A673 (cell line): ENCODE measurements at places on chromosomes 6 and 20. TPM values are rescaled to one million over a fixed set of nuclear protein-coding genes. Genes with fewer than 3 reads are reported as not detected.

DNA sequence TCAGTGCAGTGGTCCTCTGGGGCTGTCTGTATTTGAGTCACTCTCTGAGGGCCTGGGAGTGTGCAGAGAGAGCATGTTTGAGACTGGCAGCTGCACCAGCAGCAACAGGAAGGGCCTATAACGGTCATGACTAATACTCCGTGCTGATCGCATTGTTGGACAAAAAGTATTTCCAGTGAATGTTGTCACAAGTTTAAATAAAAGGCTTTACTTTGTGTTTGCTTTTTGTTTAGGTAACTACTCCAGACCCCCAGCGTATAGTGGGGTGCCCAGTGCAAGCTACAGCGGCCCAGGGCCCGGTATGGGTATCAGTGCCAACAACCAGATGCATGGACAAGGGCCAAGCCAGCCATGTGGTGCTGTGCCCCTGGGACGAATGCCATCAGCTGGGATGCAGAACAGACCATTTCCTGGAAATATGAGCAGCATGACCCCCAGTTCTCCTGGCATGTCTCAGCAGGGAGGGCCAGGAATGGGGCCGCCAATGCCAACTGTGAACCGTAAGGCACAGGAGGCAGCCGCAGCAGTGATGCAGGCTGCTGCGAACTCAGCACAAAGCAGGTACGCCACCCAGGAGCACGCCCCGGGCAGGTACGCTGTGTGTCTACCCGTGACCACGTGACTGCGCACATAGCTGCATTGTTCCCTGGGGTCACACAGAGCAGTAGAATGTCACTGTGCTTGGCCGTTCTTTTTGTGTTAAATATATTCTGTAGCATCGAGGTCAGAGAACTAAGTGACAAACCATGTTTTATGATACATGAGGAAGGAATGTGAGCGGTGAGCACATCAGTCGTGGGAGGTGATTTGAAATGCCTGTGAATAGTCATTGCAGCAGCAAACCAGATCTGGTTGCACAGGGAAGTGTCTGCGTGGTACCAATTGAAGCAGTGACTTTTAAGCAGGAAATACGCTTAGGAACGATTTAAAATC is 174.7 kb downstream of the TMEM242 start:
- no peaks in the 10 kb centered on the region for H3K36me3 ChIP-seq
- DNase-seq, result peak; percentile 76
- no peak overlapping the region for H3K4me3 ChIP-seq
- peaks cover 63% of the 10 kb centered on the region for H3K4me1 ChIP-seq
- H3K27me3 ChIP-seq, result no peaks in the 10 kb centered on the region
- peak overlapping the region; percentile 71 for H3K27ac ChIP-seq

GRCh38 chr20:4158466-4159050 is 143.2 kb upstream of the RNF24 start:
- no peak for DNase-seq
- no peaks in the 10 kb centered on the region for H3K27me3 ChIP-seq
- peaks cover 27% of the 10 kb centered on the region for H3K4me1 ChIP-seq
- H3K36me3 ChIP-seq, result no peaks in the 10 kb centered on the region
- H3K27ac ChIP-seq, result no peak overlapping the region

- no peak overlapping the region for H3K4me3 ChIP-seq
- H3K27me3 ChIP-seq, result no peaks in the 10 kb centered on the region
- no peak for DNase-seq
- no peaks in the 10 kb centered on the region for H3K4me1 ChIP-seq
These were observed 1199.8 kb upstream of the MAP3K7 start for GRCh38 chr6:91786474-91787184.

- no peak for DNase-seq
- H3K27ac ChIP-seq, result no peak overlapping the region
- H3K27me3 ChIP-seq, result peaks cover 96% of the 10 kb centered on the region
These were observed 2.7 kb downstream of the GATA5 start for GRCh38 chr20:62472941-62473585.

- no peak for DNase-seq
- H3K4me3 ChIP-seq, result no peak overlapping the region
- no peak overlapping the region for H3K27ac ChIP-seq
- H3K4me1 ChIP-seq, result peaks cover 7% of the 10 kb centered on the region
- no peaks in the 10 kb centered on the region for H3K36me3 ChIP-seq
- peaks cover 54% of the 10 kb centered on the region for H3K27me3 ChIP-seq
These were observed 25.7 kb downstream of the CFAP61 start for GRCh38 chr20:20078041-20078440.

DNA sequence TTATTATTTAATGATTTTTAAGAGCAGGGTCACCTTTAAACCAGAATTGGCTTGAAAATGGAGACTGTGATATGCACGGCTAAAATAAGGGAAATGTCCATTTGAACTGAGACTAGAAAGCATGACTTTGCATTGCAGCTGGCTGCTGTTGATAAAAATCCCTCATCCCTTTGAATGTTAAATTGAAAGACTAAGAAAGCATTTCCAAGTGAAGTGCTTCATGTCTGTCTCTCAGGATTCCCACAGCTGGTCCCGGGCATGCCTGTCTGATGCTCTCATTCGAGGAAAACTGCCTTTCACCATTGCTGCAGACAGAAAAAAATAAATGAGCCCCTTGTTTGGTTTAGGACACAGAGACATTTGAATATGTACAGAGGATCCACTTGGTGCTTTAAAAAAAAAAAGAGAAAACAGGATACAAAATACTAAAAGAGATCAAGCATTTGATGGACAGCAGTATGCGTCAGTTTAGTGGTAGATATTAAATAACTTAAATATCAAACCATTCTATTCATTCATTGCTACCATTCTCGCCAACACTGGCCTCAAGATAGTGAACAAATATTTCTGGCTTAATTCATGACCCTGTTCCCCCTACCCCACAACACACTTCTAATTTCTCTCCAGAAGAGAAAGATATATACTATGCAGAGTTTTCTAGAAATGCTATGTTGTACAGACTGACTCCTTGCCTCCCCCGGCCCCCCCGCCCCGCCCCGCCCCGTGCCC is 55.0 kb downstream of the TBC1D7 start:
- DNase-seq, result no peak

DNA sequence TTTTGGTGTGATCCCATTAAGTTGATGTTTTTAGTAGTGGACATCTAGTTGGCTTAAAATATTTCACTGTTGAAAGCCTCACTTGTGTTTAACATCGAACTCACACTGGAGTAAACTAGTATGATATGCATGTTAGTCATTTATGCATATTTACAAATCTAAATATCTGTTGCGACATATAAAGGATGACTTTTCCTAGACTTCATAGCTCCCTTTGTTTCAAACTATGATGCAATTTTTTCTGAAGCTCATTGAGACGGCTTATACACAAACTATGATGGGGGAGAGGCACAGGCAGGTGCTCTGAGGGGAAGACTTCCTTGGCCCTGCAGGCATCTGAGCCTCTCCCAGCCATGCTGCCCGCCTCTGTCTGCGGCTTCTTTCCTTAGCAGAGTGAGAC is 11.8 kb upstream of the FOXC1 start:
- no peak overlapping the region for H3K27ac ChIP-seq
- H3K36me3 ChIP-seq, result no peaks in the 10 kb centered on the region
- no peak overlapping the region for H3K4me3 ChIP-seq
- peaks cover 3% of the 10 kb centered on the region for H3K4me1 ChIP-seq
- peaks cover 31% of the 10 kb centered on the region for H3K27me3 ChIP-seq

DNA sequence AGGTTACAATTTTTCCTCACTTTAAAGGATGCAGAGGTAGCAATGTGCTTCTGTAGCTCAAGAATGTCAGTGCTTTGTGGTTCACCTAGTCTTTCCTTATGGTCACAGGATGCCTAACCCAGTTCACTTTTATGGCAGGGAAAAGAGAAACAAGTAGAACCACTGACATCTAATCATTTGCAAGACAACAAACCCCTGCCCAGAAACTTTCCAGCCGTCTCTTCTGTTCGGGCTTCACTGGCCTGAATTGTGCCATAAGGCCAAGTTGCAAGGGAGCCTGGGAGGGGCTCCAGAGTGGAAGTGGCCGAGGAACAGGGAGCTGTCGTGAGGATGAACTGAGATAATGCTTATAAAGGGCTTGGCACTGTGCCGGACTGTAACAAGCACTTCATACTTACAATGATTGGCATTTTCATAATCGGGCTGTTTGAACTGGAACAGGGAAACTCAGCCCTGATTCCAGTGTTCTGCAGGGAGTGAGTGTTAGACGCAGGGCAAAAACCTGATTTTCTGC is 212.6 kb downstream of the BCAS1 start:
- no peak overlapping the region for H3K4me3 ChIP-seq
- no peaks in the 10 kb centered on the region for H3K27me3 ChIP-seq
- H3K27ac ChIP-seq, result peak overlapping the region; percentile 3

- no peaks in the 10 kb centered on the region for H3K36me3 ChIP-seq
- H3K27ac ChIP-seq, result no peak overlapping the region
- no peaks in the 10 kb centered on the region for H3K4me1 ChIP-seq
- no peak overlapping the region for H3K4me3 ChIP-seq
- no peak for DNase-seq
These were observed 29.9 kb upstream of the SAMD3 start for GRCh38 chr6:130252527-130253237.

GRCh38 chr6:113381959-113382358 is 475.2 kb upstream of the MARCKS start:
- peaks cover 11% of the 10 kb centered on the region for H3K4me1 ChIP-seq
- no peak overlapping the region for H3K4me3 ChIP-seq
- peak; percentile 89 for DNase-seq
- H3K27me3 ChIP-seq, result no peaks in the 10 kb centered on the region
- no peak overlapping the region for H3K27ac ChIP-seq

DNA sequence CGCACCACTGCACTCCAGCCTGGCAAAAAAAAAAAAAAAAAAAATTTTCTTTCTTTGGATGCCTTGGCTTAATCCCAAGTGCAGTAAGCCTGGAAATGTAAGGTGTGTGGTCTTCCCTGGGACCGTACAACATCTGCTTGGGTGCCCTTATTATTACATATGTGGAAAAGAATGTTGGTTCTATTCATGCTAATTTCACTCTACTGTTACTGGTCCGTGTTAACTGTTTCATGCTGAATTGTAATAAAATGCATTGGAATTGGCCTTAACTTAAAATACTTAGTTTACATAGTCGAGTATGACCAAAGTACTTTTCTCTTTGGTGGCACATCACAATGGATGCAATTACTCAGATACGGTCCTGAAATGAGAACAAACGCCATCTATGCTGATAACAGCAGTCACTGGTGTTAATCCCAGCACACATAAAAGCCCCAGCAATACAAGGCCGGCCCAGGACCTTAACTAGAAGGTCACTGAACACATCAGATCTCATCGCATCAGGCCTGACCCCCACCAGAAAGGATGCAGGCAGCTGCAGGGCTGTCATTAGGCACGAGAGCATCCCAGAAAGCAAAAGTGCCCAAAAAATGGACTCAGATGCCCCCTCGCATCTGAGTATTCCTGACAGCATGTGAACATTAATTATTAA is 1.2 kb downstream of the SERPINB6 start:
- no peak overlapping the region for H3K27ac ChIP-seq
- H3K36me3 ChIP-seq, result no peaks in the 10 kb centered on the region
- H3K27me3 ChIP-seq, result no peaks in the 10 kb centered on the region
- H3K4me3 ChIP-seq, result peak overlapping the region; percentile 63
- no peaks in the 10 kb centered on the region for H3K4me1 ChIP-seq

NFATC2 gene
- total RNA-seq, result 0.64 and 0.76 TPM in 2 replicates

RAB44 gene
- 0.07 TPM in 1 of 2 replicates, not detected in the other for total RNA-seq
